ENCODE measurements at places on chromosomes 3 and 15.
A peak's percentile ranks its signal among the peaks of the same experiment; 100 is the strongest.

DNA sequence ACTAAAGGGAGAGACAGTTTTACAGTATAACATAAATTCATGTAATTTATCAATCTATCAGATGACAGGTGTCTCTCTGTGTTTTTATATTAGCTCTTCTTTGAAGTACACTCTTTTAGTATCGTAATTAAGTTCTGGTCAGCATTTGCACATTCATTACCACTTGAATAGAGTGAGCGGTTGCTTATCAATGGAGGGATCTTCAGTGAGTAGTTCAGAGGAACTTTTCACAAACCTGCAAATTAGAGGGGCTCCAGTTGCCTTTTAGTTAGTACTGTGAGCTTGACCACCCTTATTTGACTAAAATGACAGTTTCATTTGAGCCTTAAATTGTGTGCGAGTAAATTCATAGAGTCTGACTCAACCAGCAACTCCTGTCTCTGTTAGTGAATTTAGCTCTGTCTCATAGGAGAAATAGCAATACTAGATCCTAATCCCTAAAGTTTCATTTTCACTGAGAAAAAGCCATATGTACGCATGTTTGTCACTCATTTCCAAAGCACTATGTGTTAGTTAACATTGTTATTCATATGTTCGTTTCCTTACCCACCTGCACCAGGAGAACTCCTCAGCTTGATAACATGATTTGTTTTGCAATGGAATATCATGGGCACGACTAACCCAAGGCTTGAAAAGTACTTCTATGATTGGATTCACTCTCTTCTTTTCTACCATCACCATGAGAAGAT lies 57.5 kb upstream of the ZBED2 start:
- no peak for DNase-seq

- no peak for DNase-seq
Observed at GRCh38 chr3:42710323-42711021, 7.9 kb upstream of the HHATL start.

DNA sequence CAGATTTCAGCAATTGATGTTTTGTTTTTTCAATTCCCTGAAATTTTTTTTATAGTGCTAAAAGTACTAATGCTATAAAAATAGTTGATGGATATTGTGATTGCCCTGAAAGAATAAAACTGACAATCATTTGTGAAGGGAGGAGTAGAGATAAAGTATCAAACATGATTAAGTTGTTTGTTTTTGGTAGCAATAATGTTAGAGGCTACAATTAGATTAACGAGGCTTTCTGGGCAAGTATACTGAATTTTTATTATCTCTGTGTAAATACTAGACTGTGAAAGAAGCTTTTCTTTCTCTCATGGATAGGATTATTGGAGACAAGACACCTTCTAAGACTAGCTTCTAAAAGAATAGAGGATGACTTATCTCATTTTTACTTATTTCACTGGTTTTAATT lies 15.6 kb downstream of the NR1D2 start:
- no peak for DNase-seq

DNA sequence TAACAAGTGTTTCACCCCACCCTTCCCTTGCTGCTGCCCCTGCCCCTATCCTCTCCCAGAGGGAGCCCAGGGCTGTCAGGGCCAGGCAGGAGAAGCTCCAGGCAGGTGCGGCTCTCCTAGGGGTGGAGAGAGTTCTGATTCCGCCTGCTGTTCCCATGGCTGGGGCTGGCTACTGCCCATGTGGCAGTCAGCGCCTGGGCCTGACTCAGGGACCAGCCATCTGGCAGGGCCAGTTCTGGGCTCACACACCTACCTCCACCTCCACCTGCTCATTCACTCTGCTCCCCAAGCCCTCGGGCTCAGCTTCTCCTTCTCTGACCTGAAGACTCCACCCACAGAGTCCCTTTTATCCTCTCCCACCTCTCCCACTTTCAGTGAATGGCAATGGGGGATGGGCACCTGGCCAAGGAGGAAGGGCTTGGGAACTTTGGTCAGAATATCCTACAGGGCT lies 23.4 kb downstream of the AMOTL2 start:
- no peak for DNase-seq

DNA sequence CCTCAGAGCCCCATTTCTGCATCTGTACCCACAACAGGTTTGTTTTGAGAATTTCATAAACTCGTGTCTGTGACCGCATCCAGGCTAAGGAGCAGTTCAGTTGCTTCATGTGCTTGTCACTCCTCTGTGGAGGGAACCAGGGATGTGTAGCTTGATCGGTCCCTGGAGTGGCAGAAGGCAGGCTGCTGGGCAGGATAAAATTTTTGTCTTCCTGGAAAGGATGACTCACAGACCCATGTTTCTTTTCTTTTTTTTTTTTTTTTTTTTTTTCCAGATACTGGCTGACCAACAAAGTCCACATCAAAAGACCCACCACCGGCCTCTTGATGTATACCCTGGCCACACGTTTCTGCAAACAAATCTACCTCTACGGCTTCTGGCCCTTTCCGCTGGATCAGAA lies 70.1 kb downstream of the ST8SIA2 start:
- DNase-seq = no peak

DNA sequence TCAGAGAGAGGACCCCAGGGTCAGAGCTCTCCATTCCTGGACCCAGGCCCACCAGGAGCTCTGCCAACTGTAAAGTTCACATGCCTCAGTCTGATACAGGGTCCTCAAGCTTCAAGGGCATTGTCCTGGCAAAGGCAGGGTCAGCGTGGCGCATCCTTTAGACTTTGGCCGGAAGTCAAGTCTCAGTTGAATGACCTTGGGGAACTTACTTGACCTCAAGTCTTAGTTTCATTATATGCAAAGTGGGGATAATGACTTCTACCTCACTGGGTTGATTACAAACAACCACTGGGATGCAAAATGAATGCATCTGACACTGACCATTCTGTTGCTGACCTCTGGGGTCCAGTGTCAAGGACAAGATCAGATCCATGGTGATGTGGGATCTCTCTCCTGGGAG lies 70.6 kb upstream of the CTSH start:
- no peak for DNase-seq

GRCh38 chr15:40927873-40928806 lies 1.0 kb upstream of the DLL4 start:
- no peak for DNase-seq

DNA sequence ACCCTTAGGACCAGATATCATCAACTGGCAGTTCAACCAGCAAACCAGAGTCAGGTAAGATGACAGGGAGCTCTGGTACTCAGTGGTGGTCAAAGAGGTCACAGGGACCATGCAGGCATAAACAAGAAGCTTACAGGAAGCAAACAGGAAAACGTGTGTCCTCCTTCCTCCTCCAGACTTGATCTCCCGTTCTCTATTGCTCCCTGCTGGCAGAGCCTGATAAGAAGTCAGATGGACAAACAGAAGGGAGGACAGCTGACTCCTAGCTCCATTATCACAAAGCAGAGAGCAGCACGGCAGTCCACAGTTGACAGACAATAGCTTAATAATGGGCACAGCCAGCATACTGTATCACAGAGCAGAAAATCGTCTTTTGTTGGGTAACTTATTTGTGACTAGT lies 156.5 kb upstream of the SLC2A2 start:
- no peak for DNase-seq

DNA sequence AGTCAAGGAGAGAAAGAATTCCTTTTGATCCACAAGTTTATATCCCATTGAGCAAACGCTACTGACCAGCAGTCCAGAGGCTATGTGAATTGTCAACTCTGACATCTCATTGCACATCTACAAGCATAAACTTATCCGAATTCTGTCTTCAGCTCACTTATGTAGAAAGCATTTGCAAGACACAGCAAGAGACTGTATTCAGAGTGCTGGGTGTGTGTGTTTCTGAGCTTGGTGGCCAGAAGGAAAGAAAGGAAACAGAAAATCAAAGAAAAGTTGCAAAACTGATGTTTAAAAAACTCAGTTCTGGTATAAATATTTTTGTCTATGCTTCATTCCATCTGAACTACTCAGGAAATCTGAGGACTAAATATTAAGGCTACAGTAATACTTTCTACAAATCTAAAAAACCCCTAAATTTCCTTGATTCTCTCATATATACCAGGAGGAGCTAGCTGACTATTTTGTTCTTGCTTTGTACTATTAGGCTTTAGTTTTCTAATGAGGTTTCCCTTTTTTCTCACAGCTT lies 45.5 kb downstream of the LSAMP start:
- DNase-seq = no peak

- DNase-seq = no peak
Observed at GRCh38 chr3:98793971-98794370, 30.8 kb downstream of the ST3GAL6 start.

DNA sequence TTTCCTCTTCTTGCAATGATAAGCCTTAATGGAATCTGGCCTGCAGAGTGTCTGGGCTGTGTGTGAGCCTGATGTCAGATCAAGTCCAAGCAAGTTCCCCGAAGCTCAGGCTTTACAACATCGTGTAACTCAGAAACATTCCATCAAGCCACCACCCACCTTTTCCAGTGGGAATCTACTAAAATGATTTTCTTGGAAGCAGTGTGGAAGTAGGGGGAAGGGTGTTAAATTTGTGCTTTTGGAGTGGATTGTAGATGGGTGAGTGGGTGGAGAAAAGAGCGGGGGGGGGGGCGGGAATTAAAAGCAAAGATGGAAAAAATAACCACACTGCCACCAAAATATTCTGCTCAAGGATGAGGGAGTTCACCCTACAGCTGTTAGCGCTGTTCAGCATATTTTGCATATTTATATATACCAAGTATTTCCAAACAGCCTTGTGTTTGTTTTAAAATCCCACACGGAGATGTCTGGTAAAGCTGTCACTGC lies 53.6 kb downstream of the VGLL3 start:
- DNase-seq = no peak

DNA sequence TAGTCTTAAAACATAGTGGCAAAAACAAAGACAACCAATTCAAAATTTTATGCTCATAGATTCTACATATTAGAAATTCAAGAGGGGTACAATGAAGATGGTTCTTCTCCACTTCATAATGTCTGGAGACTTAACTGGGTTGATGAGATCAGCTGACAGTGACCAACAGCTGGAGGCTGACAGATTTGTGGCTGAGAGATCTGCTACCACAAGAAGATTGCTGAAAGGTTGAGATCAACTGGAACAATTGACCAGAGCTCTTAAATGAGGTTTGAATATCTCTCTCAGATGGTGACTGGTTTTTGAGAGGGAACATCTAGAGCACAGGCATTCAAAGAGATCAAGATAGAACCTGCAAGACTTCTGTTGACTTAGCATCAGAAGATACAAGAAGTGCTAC lies 254.1 kb upstream of the ARPP21 start:
- DNase-seq = no peak

GRCh38 chr15:41790756-41791546 lies 16.7 kb downstream of the MAPKBP1 start:
- DNase-seq = peak; percentile 85

GRCh38 chr3:66394019-66394752 lies 106.6 kb downstream of the LRIG1 start:
- peak; percentile 37 for DNase-seq

- DNase-seq = peak; percentile 37
Observed at GRCh38 chr15:75809986-75810750, 33.1 kb upstream of the UBE2Q2 start.

GRCh38 chr3:141243271-141243707 lies 11.7 kb downstream of the PXYLP1 start:
- no peak for DNase-seq

- DNase-seq = no peak
Observed at GRCh38 chr3:71414189-71414927, 169.2 kb downstream of the FOXP1 start.

DNA sequence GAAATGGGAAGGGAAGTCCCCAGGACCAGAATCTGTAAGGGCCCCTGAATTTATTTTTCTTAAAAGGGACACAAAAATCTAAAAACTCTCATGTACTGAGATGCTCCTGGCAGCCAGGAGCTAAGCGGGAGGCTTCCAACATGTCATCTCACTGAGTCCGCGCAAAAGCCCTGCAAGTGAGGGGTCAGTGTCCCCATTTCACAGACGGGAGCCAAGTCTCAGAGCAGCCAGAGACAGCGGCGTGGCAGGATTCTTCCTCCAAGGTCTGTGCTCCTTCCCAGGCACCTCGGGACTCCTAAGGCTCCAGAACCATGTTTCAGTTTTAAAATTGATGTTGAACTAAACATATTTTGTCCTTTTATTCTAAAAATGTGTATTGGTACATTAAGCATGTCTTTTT lies 114.8 kb downstream of the ADCY5 start:
- DNase-seq = no peak

DNA sequence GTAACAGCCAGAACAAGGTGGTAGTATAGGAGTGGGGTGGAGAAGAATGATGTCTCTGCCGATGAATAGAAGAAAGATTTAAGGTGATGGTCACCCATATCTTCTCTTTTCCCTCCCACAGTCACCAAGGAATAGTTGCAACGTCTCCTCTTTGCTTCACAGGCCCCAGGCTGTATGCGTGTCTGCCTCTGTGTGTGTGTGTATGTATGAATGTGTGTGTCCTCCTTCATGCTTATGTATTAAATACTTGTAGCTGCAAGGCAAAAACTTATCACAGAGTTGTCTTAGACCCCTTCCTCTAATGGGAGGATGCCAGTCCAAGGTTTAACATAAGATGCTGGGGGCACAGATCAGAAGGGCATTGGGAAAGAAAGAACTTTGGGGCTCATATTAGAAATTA lies 19.1 kb upstream of the BNC1 start:
- DNase-seq = no peak

DNA sequence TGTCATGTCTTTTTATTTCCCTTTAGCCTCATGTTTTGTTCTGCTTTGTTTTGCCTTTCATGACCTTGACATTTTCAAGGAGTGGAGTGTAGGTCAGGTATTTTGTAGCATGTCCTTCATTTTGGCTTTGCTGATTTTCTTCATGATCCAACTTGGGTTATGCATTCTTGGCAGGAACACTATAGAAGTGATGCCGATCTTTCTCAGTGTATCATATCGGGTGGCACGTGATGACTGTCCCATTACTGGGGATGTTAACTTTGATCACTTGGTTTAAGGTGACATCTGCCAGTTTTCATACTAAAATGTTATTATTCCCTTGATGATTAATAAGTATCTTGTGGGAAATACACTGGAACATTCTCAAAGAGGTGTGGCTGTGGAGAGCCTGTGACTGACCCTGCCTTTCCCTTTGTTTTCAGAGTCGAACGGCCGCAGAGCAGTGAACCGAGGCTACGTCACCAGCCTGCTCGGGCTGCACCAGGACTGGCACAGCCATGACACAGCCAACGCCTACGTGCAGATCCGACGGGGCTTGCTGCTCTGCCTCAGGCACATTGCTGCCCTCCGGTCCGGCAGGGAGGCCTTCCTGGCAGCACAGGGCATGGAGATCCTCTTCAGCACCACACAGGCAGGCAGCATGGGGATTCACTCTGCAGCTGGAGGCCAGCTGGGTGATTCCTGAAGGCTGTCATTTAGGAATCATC lies 167.7 kb downstream of the AGBL1 start:
- DNase-seq = no peak

- no peak for DNase-seq
Observed at GRCh38 chr15:77836906-77837648, 204.4 kb upstream of the LINGO1 start.

GRCh38 chr15:58017869-58018268 lies 47.6 kb downstream of the ALDH1A2 start:
- DNase-seq = no peak

GRCh38 chr3:50600141-50600753 lies 11.3 kb downstream of the CISH start:
- DNase-seq = no peak

Data from endothelial cell of umbilical vein (primary cell).